ENCODE measurements at places on chromosomes 11 and 22. TPM values are rescaled to one million over a fixed set of nuclear protein-coding genes. Genes with fewer than 3 reads are reported as not detected.

DNA sequence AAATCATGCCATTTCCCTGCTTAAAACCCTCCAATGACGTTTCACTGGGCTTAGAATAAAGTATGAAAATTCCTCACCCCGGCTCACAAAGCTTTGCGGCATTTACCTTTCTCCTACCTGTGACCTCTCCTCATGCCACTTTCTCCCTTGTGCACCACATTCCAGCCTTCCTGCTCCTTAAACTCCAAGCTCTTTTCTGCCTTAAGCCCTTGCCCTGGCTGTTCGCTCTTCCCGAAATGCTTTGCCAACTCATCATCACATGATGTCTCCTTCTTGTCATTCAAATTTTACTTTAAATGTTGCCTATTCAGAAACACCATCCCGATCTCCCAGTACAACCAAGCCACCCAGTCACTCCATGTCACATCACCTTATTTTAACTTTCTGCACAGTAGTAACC is 2.0 kb downstream of the PLEKHA7 start:
- no peak for DNase-seq

DNA sequence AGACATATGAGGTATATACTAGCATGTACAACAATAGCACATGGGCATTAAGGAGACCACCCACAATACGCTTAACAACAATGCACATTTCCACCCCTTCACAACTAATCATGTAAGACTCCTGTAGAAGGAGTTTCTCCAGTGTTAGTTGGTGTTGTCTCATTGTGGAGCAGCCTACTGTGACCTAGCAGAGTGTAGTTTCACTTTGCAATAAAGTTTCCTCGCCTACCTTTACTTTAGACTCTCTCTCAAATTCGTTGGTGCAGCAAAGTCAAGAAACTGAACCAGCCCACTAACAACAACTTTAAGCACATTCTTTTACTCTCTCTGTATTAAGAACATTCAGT is 863.6 kb downstream of the FAM181B start:
- no peak for DNase-seq

- DNase-seq: no peak
These were observed 8.6 kb downstream of the PDGFD start for GRCh38 chr11:104155375-104155774.

- DNase-seq: no peak
These were observed 22.7 kb downstream of the OR5A2 start for GRCh38 chr11:59403546-59403945.

DNA sequence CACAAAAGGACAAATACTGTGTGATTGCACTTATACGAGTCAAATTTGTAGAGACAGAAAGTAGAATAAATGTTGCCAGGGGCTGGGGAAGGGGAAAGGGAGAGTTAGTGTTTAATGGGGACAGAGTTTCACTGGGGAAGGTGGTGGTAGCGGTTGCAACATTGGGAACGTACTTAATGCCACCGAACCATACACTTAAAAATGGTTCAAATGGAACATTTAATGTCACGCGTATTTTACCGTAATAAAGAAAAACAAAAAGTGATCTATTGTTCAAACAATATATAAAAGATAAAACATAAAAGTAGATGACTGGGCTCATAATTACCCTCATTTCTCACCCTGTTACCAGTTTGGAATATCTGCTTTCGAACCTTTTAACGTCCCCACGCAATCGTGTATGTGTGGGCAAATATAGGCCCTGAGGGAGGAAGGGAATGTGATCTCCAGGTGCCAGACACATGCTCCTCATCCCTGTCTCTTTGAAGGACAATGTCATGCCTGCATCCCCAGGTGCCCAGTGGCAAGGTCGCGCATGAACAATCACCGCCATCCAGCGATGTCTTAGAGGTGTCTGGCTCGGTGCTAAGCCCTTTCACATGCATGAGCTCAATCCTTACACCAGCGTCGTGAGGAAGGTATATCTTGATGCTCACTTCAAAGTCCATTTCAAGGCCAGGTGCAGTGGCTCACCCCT is 35.3 kb downstream of the LIF start:
- no peak for DNase-seq

DNA sequence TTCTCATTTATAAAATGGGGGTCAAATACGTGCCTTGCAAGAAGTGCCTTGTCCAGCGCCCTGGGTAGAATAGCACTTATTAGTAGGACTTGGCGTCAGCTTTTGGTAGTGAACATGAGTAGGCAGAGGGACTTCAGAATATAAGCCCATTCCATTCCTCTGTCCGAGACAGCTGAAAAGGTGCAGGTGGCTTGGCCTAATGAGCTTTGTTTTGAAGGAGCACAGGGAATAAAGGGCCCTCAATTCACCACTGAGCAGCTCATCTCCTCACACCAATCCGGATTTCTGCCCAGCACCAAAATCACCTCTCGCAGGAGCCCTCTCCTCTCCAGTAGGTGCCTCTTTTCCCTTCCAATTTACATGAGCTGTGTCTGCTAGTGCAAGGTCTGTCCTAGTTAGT is 91.2 kb downstream of the DSCAML1 start:
- no peak for DNase-seq

DNA sequence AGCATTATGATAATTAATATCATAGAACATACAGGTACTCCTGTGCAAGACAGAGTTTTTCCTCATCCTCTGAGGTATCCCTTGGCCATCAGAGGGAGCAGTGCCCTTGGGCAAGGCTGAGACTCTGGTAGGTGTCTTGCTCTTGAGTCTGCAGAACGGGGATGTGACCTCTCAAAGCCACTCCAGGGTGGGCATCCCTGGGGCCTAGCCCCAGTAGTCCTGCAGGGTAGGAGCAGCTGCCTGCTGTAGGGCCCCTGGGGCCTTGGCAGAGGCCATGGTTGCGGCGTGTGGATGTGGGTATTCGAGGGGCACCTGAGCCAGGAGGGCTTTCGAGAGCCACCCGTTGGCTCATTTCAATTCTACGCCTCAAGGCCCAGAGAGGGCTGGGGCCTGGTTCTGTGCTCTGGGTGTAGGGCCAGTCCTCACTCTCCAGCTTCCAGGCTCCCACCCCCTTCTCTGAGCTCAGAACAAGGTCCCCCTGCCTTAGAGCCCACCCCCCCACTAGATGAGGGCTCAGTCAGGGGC is 7.7 kb upstream of the OMP start:
- DNase-seq: no peak

DNA sequence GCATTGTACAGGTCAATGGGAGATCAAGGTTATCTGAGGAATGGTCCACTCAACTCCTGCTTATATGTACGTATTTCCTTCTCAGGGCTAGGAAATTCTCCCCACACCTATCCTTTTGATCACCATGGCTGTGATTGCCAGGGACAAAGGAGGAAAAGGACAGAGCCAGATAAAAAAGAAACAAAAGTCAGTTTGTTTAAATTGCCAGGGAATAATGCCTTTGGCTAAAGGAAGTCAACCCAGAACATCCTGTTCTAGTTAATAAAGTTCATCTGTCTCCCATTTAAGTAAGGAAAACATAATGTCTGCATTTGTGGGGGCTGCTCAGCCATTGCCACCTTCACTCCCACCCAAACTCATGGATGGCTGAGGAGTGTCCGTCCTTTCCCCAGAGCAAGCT is 124.7 kb downstream of the ME3 start:
- DNase-seq: no peak

DNA sequence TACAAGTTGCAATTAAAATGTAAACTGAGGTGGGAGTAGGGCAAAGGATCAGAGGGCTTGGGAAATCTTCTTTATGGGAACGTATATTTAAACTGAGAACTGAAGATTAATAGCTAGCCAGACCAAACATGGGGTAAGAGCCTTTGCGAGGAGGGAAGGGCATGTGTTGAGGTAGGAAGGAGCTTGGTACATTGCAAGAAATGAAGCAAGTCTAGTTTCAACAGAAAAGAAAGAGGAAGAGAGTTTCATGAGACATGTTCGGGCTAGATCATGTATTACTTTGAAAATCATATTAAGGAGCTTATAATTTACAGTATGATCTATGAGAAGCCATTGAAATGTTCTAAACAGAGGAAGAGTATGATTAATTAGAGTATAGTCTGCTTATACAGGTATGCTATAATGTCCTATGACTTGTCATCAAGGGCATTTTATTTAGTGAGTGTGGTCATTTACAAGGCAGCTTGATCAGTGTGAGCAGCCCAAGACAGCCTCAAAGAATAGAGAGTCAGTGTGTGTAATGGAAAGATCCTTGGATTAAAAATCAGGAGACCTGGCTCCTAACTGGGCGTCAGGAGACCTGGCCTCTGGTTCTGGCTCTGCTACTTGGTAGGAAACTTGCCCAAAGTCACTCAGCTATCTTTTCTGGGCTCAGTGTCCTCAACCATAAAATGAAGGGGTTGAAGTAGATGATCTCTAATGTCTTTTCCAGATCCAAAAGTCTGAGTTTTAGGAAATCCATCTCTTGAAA is 10.9 kb downstream of the GAS2 start:
- no peak for DNase-seq

DNA sequence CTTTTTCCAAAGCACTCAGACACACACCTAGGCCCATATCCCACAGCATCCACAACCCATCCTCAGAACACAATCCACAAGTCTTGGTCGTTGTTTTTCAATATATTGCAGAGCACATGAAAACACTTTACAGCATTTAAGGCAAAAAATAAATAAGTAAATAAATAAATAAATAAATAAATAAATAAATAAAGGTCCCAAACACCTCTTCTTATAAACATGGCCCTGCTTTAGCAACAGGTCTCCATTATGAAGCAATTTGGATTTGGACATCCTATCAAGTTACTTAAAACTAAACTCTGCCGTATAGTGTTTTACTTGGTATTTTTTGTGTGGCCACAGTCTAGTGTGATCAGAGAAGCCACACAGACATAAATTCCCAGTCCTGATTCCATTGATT is 10.7 kb upstream of the PLEKHA7 start:
- no peak for DNase-seq

- no peak for DNase-seq
These were observed 6.8 kb downstream of the SLN start for GRCh38 chr11:107705027-107705426.

- no peak for DNase-seq
These were observed 24.3 kb downstream of the NEU3 start for GRCh38 chr11:75013051-75013450.

- peak; percentile 24 for DNase-seq
These were observed at the start of gene MMP11 for GRCh38 chr22:23772649-23773473. TSS of gene MMP11 (plus strand) at chr22:23772849. CDS start at chr22:23772871, 22 bp downstream.

DNA sequence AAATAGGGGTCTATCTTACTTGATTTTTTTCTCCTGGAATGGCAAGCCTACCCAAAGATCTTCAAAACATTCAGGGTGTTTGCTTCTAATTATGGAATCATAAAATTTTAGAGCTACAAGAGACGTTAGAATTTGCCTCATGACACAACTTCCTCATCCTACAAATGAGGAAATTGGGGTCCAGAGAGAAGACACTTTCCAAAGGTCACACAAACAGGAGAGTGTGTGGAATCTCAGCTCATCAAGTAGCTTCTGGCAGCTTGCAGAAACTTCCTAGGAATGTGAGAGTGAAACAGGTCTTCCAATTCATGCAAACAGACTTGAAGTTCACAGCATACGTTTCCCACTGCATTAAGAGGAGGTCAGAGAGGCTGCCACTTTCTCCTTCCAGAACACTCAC is 976.0 kb downstream of the OPCML start:
- DNase-seq: no peak

Gene CNTF
- total RNA-seq: 1.3 TPM

Gene TMEM191B
- 5.0 TPM for total RNA-seq

Gene KCTD14
- 6.3 TPM for total RNA-seq

Gene LUZP2
- not detected for total RNA-seq

Gene SAA2
- not detected for total RNA-seq

Gene KRTAP5-1
- total RNA-seq: not detected

Gene KRTAP5-7
- not detected for total RNA-seq
